NCI-H69 (cell line): ENCODE measurements at places on chromosomes 6 and 20.

DNA sequence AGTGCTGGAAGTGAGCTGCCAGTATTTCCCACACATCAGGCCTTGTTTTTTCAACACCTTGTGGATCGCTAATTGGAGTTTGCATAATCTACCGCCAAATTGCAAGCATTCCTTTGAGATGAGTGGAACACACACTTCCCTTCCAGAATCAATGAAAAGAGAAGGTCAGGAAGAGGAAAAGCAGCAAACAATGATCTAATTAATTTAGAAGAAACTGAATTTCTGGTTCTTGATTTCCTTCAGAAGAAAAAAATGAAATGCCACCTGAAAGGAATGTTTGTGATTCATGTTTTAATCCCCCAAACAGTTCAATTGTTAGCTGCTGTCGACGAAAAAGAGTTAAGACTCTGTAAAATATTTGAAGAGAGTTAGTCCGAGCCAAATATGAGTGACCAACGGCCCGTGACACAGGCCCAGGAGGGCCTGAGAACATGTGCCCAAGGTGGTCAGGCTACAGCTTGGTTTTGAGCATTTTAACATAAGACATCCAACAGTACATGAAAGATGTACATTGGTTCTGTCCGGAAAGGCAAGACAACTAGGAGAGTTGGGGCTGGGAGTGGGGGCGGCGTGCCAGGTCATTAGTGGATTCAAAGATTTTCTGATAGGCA is 182.3 kb downstream of the MTFR2 start:
- DNase-seq, result no peak

GRCh38 chr6:100700009-100700408 is 181.1 kb downstream of the ASCC3 start:
- DNase-seq, result no peak

DNA sequence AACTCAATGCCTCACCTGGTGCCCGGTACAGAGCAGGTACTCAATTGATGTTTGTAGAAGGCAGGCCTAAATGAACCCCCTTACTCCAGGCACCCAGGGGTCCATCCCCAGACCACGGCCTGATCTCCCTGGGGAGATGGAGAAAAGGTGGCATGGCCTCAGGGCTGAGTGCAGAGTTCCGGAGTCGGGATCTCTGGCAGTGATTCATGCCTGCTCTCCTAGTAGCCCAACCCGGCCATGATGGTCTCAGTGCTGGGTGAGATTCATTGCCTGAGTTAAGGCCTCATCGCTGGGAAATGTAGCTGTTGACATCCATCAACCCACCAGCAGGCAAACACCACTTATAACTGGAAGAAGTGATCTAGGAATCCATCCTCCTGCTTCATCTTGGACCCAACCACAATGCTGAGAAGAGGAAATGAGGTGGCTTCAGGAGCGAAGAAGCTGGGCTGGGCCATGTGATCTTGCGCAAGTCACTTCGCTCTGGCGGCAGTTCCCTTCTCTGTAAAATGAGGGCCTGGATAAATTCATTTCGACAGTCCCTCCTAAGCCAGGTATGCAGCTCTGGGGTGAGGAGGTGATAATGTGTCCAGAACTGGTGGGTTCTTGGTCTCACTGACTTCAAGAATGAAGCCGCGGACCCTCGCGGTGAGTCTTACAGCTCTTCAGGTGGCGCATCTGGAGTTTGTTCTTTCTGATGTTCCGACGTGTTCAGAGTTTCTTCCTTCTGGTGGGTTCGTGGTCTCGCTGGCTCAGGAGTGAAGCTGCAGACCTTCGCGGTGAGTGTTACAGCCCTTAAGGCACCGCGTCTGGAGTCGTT is 24.7 kb downstream of the ETV7 start:
- DNase-seq, result no peak

GRCh38 chr6:52953911-52954839 is 40.9 kb downstream of the GSTA4 start:
- no peak for DNase-seq

GRCh38 chr6:32974016-32974333 is 5.6 kb downstream of the BRD2 start:
- DNase-seq, result peak; percentile 66

DNA sequence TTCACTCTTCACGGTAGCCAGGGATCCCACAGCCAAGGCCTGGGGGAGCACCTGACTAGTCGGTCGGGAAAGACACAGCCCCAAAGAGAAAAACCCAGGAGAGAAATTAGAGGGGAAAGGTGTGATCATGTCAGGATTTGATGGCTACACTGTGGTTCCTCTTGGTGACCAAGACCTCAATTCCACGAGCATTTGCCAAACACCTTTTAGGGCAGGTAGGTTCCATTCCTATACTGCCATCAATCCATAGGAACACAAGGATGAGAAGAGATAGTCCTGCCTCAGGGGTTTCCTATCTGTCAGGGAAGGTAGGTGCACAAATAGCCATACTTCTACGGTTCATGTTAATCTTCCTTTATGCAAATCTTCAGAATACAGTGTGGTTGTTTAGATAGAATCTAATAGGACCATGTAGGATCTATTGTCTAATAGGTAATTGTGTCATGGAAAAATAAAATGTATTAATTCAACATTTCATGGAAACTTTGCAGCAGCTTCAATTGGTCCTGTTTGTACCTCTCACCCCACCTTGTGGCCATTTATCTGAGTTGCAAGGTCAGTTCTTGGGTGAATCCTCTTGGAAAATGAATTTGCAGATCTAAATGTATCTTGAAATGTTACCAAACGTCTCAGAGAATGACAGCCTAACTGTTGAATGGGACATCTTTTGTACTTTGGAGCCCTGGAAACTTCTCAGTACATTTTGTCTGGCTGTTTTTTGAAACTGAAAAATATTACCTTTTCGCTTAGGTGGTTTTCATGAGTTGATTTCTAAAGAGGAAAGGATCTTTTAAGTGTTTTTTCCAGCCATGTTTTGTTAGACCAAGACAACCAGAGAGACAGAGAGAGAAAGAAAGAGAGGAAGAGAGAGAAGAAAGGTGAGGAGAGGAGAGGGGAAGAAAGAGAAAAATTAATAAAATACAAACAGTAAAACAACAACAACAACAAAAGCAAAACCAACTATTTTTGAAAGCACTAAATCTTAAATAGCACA is 33.7 kb upstream of the IYD start:
- peak; percentile 69 for DNase-seq

- peak; percentile 56 for DNase-seq
Measured at GRCh38 chr20:25695532-25696370, 902 bp downstream of the ZNF337 start.

DNA sequence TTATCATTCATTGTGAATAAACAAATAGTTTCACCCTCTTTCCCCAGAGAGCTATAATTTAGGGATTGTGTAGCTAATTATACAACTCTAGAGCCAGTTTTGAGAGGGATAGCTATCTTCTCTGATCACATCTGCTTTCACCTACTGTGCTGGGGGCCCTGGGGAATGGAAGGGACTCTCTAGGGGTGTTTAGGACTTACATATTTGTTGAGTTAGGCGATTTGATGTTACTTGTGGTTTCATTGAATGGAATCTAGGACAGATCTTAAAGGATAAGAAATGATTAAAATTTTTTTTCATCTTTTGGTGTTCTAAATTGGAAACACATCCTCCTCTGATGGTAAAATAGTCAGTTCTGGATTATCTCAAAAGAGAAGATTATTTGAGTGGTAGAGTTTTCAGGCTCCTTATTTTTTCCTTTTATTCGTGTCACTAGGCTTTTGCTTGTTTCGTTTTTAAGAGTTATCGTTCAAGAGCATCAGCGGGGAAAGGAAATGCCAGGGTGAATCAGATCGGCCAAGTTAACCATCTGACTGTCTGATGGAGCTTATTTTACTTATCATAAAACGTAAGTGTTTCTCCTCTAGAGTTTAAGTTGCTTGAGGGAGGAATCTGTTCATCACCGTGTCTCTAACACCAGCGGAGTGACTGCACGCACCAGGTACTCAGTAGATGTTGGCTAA is 236.7 kb downstream of the FARS2 start:
- peak; percentile 98 for DNase-seq
